ENCODE measurements at places on chromosomes 1 and 21. TPM values are rescaled to one million over a fixed set of nuclear protein-coding genes. Genes with fewer than 3 reads are reported as not detected.

The OR2L3 gene
- not detected for total RNA-seq

The KRTAP19-1 gene
- total RNA-seq = not detected

GRCh38 chr1:21337454-21337927, 47.2 kb upstream of the ECE1 start:
- H3K4me1 ChIP-seq = peaks cover 81% of the 10 kb centered on the region
- no peak for DNase-seq
- H3K27me3 ChIP-seq = no peaks in the 10 kb centered on the region
- H3K27ac ChIP-seq = no peak overlapping the region
- H3K4me3 ChIP-seq = no peak overlapping the region

The SPATC1L gene
- 11.4 TPM for total RNA-seq

DNA sequence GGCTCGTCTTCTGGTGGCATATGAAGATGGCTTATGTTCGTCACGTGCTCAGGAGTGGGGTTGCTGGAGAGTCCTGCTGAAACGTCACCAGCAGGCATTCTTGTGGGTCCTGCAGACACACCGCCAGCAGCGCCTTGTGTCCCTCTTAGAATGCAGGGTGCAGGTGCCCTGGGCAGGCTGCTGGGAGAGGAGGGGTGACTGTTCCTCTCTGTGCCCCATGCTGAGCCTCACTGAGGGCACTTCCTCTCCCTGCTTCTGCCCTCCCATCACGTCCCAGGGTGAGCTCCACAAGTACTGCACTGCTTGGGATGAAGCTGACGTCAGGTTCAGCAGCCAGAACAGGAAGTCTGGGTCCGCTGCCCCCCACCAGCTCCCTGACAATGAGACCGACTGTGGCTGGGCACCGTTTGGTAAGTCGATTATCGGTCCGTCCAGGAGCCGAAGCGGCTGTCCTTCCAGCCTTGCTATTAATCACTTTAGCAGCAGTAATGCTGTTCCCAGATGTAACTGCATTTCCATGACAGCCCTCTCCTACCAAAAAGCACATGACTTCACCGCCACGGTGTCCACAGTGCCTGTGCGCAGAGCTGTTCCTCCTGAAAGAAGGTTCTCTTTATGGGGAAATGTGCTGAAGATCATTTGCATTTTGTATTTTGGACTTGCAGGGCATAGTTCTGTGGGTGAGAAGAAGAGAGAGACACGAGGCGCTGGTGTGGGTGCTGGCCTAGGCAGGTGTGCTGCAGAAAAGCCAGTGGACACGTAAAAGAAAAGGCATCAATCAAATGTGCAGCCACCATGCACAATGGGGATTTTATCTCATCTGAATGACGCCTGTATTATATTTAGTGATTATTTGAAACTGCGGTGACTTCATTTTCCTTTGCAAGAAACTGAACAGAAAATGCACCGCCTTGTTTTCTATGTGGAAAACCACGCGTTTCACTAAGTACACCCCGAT, 21.0 kb downstream of the SLC37A1 start:
- peaks cover 5% of the 10 kb centered on the region for H3K4me1 ChIP-seq
- no peak for DNase-seq
- H3K27me3 ChIP-seq = no peaks in the 10 kb centered on the region
- no peaks in the 10 kb centered on the region for H3K36me3 ChIP-seq

DNA sequence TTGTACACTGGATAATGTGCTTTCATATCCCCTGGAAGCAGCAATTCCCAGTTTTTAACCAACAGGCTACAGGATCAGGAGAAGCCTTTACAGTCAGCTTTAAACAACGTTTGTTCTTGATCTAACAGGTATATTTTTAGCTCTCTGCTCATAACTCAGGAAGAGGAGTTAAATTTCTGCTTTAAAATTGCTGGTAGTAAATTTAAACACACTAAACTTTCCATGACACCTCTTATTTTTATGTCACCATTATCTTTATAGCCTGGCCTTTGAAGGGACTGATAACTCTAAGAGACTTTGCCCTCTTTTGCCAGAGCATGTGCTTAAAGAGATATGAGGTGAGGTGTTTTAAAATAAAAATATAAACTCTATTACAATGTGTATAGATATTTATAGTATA, 119.6 kb upstream of the BRINP3 start:
- no peak for DNase-seq
- no peaks in the 10 kb centered on the region for H3K36me3 ChIP-seq
- H3K4me1 ChIP-seq = no peaks in the 10 kb centered on the region
- H3K4me3 ChIP-seq = no peak overlapping the region
- no peaks in the 10 kb centered on the region for H3K27me3 ChIP-seq

GRCh38 chr21:15496911-15497310, 232.9 kb upstream of the USP25 start:
- H3K4me1 ChIP-seq = no peaks in the 10 kb centered on the region
- no peak overlapping the region for H3K27ac ChIP-seq
- no peaks in the 10 kb centered on the region for H3K36me3 ChIP-seq
- no peak for DNase-seq
- no peak overlapping the region for H3K4me3 ChIP-seq
- H3K27me3 ChIP-seq = no peaks in the 10 kb centered on the region

The ABCG1 gene
- total RNA-seq = 0.67 TPM

DNA sequence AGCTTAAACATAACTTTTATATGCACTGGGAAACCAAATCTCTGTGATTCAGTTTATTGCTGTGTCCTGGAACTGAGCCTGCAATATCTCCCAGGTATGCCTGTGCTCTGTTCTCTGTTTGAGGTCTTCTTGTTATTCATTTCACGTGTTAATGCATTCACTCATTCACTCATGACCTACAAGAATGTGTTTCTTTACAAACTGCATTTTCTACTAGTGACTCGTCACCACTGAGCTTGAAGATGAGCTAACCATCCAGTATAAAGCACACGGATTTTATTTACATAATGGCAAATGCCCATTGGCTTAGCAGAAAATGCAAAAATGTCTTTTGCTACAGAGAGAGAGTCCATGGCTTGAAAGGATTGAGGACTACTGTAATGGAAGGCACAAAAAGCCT, 75.0 kb upstream of the DUSP10 start:
- no peaks in the 10 kb centered on the region for H3K4me1 ChIP-seq
- DNase-seq = no peak
- no peak overlapping the region for H3K4me3 ChIP-seq
- no peak overlapping the region for H3K27ac ChIP-seq
- H3K27me3 ChIP-seq = no peaks in the 10 kb centered on the region
- H3K36me3 ChIP-seq = no peaks in the 10 kb centered on the region

GRCh38 chr1:226033582-226033981, 28.9 kb upstream of the H3-3A start:
- no peaks in the 10 kb centered on the region for H3K36me3 ChIP-seq
- no peak overlapping the region for H3K27ac ChIP-seq
- no peak for DNase-seq
- H3K4me3 ChIP-seq = no peak overlapping the region
- no peaks in the 10 kb centered on the region for H3K27me3 ChIP-seq

The INAVA gene
- not detected for total RNA-seq

DNA sequence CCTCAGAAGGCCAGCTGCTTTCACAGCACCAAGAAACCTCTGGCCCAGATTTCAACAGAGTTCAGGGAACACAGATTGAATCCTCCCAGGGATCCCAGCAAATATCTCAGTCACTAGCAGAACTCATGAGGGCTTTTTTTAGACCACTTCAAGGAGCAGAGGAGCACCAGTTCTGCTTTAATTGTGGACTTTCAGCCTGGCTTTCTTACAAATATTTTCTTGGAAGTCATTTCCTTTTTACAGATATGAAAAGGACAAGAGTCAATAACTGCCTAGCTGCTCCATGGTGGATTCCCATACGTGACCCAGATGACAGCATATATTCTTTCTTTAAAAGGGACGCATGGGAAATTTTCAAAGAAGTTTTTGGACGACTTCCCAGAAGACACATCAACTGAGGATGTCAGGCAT, 6.4 kb upstream of the LRRC8B start:
- peaks cover under 1% of the 10 kb centered on the region for H3K4me1 ChIP-seq
- DNase-seq = no peak
- no peaks in the 10 kb centered on the region for H3K36me3 ChIP-seq

GRCh38 chr1:75308365-75308764, 174.2 kb downstream of the LHX8 start:
- no peaks in the 10 kb centered on the region for H3K4me1 ChIP-seq
- no peak for DNase-seq
- no peak overlapping the region for H3K4me3 ChIP-seq
- H3K27ac ChIP-seq = no peak overlapping the region
- H3K36me3 ChIP-seq = no peaks in the 10 kb centered on the region

The SLC16A4 gene
- 0.76 TPM for total RNA-seq

- no peak for DNase-seq
- H3K36me3 ChIP-seq = no peaks in the 10 kb centered on the region
- no peak overlapping the region for H3K27ac ChIP-seq
- no peaks in the 10 kb centered on the region for H3K4me1 ChIP-seq
- H3K27me3 ChIP-seq = no peaks in the 10 kb centered on the region
- H3K4me3 ChIP-seq = no peak overlapping the region
These were observed 120.3 kb upstream of the DNAH14 start for GRCh38 chr1:224809137-224809536.

- H3K36me3 ChIP-seq = no peaks in the 10 kb centered on the region
- no peak overlapping the region for H3K27ac ChIP-seq
- no peaks in the 10 kb centered on the region for H3K27me3 ChIP-seq
- no peaks in the 10 kb centered on the region for H3K4me1 ChIP-seq
These were observed 14.0 kb upstream of the ROR1 start for GRCh38 chr1:63759778-63760177.

- H3K4me3 ChIP-seq = no peak overlapping the region
- no peaks in the 10 kb centered on the region for H3K36me3 ChIP-seq
- no peak overlapping the region for H3K27ac ChIP-seq
- peaks cover 8% of the 10 kb centered on the region for H3K4me1 ChIP-seq
- DNase-seq = no peak
- no peaks in the 10 kb centered on the region for H3K27me3 ChIP-seq
These were observed 98.6 kb downstream of the KCNJ15 start for GRCh38 chr21:38355353-38355752.

DNA sequence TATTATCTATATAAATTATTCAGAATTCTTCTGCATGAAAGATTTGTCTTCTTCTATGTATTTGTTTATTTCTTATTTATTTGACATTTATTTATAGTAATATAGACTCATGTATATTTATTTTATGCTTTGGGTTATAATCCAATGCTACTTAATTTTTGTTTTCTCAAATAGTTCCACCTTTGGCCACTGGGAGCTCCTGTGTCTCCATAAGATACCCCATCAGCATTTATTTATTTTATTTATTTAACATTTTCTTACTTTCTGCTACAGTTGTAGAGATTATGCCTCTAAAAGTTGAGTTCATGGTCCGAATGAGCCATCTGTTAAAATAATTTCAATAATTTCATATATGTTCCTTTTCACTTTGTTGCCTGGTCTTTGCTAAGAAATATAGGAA, 289.4 kb downstream of the ADGRL2 start:
- no peaks in the 10 kb centered on the region for H3K4me1 ChIP-seq
- no peak for DNase-seq
- no peaks in the 10 kb centered on the region for H3K36me3 ChIP-seq

DNA sequence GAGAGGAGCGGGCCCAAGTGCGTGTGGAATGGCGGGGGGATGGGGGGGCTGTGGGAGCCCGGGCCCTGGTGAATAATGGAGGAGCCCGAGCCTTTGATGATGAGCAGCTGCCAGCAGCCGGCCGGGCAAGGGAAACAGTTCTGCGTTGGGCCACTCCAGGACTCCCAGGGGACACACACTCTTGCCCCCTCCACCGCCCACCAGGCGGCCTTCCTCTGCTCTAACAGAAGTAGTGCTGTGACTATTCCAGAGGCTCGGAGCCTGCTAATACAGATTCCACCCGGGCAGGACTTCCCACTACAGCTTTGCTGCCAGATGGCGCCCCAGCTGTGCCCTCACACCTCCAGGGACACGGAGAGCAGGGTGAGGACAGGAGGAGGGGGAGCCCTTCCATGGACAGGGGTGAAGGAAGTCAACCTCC, 48.2 kb upstream of the LRP8 start:
- H3K36me3 ChIP-seq = no peaks in the 10 kb centered on the region
- H3K4me3 ChIP-seq = no peak overlapping the region
- H3K27ac ChIP-seq = no peak overlapping the region
- H3K4me1 ChIP-seq = no peaks in the 10 kb centered on the region
- H3K27me3 ChIP-seq = no peaks in the 10 kb centered on the region

DNA sequence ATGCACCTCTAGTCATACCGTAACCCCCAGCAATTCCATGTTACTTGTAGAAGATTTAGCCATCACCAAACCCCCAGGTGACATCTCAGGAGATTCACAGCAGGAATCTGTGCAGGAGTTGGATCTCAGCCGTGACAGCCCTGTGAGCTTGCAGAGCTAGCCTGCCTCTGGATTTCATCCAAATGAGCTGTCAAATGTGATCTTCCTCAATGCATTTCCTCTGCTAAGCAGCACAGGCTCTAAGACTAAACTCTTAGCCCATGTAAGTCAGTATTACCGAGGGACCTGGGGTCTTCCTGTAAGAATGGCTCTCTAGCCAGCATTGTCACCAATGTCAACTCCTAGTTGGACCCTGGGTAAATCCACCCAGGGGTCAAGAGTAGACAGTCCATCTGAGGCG, 41.7 kb downstream of the UMODL1 start:
- no peak for DNase-seq
- H3K4me1 ChIP-seq = peaks cover 13% of the 10 kb centered on the region
- no peaks in the 10 kb centered on the region for H3K27me3 ChIP-seq
- H3K27ac ChIP-seq = no peak overlapping the region
- H3K36me3 ChIP-seq = no peaks in the 10 kb centered on the region

GRCh38 chr1:17370618-17371017, 1.4 kb upstream of the PADI6 start:
- no peaks in the 10 kb centered on the region for H3K4me1 ChIP-seq
- H3K27ac ChIP-seq = no peak overlapping the region
- no peaks in the 10 kb centered on the region for H3K27me3 ChIP-seq

DNA sequence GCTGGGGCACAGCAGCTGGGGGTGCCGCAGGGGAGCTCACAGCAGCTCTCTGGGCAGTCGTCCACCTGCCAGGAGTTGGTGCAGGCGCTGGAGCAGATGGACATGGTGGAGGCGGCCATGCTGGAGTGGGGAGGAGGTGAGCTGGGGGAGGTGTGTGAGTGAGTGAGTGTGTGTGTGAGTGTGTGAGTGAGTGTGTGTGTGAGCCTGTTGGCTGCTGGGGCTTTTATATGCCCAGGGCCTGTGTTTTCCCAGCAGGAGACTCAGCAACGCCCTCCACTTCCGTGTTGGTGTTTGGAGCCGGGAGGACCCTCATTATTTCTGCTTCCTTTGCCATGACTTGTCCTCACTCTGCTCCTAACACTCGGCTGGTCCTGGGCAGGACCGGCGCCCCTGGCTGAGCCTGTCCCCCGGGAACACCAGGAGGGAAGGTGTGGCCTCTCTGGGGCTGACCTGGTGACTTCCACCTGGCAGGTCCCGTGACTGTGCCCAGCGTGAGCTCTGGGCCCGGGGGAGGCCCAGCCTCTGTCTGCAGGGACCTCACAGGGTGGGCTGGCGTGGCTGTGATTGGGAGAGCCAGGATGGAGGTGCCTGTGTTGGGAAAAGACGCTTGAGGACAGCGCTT, at the start of gene KRTAP10-2:
TSS of gene KRTAP10-2 (minus strand) at position 166 of the 622 bp plus-strand sequence. CDS start at position 119, 47 bp downstream.
- H3K27ac ChIP-seq = no peak within 1 kb of the TSS
- H3K27me3 ChIP-seq = no peaks in the 10 kb centered on the region
- no peaks in the 10 kb centered on the region for H3K36me3 ChIP-seq
- no peak for DNase-seq
- H3K4me1 ChIP-seq = peaks cover 15% of the 10 kb centered on the region

GRCh38 chr1:180182643-180183311, 28.1 kb downstream of the QSOX1 start:
- DNase-seq = no peak
- peaks cover under 1% of the 10 kb centered on the region for H3K36me3 ChIP-seq
- no peak overlapping the region for H3K27ac ChIP-seq
- H3K4me3 ChIP-seq = no peak overlapping the region
- no peaks in the 10 kb centered on the region for H3K27me3 ChIP-seq

GRCh38 chr1:41414296-41414695, 53.1 kb downstream of the FOXO6 start:
- DNase-seq = no peak
- no peak overlapping the region for H3K27ac ChIP-seq
- H3K27me3 ChIP-seq = no peaks in the 10 kb centered on the region
- H3K36me3 ChIP-seq = no peaks in the 10 kb centered on the region
- H3K4me1 ChIP-seq = no peaks in the 10 kb centered on the region

All from naive thymus-derived CD4-positive, alpha-beta T cell (primary cell).